ENCODE measurements at places on chromosomes 7 and 10. TPM values are rescaled to one million over a fixed set of nuclear protein-coding genes. Genes with fewer than 3 reads are reported as not detected.

- no peak for DNase-seq
These were observed 8.1 kb downstream of the PLPP4 start for GRCh38 chr10:120465138-120465537.

DNA sequence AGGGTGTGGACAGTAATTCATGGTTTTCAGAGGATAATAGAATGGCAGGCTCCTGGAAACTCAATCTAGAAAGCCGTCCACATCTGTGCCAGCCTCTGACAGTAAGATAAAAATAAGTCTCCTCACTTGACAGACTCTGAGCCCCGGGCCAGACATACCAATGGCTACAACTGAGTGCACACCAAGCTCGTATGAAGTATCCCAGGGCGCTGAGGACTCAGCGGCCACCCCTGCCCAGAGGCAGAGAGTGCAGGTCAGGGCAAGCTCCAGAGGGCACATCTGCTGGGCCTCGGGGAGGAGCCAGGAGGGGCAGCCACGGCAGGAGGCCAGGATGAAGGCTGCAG lies 262.8 kb upstream of the TCERG1L start:
- no peak for DNase-seq

DNA sequence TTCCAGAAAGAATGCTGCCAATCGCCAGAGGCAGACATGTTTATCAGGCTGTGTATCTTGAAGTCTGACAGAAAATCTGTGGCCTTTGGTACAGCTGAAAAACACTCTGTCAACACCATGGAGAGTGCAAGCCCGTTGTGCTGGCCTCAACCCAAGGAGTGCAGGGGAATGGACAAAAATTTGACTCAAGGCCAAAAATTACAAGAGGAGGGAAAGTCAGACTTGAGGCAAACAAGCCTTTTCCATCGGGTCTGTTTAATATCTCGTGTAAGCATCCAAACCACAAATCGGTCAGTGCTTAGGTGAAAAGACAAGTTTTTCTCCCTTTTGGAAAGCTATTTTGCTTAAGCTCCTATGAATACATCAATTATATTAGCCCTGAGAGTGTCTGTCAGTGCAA lies 305.3 kb upstream of the NFE2L3 start:
- no peak for DNase-seq

GRCh38 chr7:36571190-36571560 lies 153.1 kb downstream of the AOAH start:
- no peak for DNase-seq

CFAP69 gene
- polyA plus RNA-seq, result 19.1 TPM

GRID2IP gene
- polyA plus RNA-seq, result 0.42 TPM

CYP3A7 gene
- 0.91 TPM for polyA plus RNA-seq

DNA sequence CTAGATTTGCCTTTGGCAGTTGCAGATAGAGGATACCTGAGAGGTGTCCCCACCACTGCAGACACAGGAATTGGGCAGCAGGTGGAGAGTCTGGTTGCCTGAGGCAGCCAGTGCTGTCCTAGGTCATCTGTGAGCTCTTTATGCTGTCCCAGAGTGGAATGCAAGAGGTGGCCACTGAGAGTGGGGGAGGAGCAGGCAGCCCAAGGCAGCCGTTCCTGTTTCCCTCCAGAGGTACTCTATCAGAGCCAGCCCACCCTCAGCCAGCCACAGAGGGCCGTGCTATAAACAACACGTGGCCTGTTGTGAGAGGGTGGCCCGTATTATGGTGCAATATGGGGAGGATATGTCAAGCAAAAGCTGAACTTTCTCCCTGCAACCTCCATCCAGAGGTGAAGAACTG lies 8.5 kb downstream of the LRRC18 start:
- DNase-seq, result no peak

DNA sequence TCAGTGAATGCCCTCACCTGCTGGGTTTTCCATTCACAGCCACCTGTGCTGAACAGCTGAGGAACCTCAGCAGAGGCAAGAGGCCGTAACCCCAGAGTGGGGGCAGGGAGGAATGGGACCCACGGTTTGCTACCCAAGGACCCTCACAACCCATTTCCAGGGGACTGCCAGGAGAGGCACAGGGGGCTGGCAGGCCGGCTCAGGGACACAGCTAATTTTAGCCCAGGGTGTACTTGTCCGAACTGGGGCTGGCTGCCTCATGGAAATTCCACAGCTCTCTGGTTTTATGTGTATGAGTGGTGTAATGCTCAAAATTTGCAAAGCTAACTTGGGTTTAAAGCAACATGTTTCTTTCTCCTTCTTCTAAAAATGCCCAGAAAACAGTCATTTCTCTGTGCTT lies 42.2 kb downstream of the MINDY4 start:
- no peak for DNase-seq

GRCh38 chr7:37344886-37345579 lies 103.6 kb downstream of the ELMO1 start:
- DNase-seq, result no peak

- no peak for DNase-seq
These were observed 64.4 kb downstream of the NRBF2 start for GRCh38 chr10:63197344-63198092.

PILRB gene
- 58.2 TPM for polyA plus RNA-seq

DNA sequence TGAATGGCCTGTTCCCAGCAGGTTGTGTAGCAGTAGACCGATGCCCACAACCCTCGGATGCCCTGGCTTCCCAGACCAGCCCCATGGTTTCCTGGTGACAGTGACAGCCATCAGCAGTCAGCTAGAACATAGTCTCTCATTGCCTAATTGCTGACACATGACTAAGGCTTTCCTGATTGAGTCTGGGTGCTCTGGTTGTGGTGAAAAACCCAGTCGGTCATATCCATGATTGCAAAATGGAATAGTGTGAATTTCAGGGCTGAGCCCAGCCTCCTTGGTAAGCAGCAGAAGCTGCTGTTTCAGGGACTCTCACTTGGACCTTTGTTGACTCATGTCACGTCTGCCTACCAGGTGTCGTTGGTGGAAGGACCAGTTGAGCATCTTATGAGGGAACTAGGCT lies 36.6 kb downstream of the POR start:
- no peak for DNase-seq

GRCh38 chr10:44911081-44911540 lies at the start of gene TMEM72:
TSS of gene TMEM72 (plus strand) at chr10:44911337. CDS start at chr10:44911513, 176 bp downstream.
- no peak for DNase-seq

All from renal cortex interstitium (tissue), 15 donors.